Activated T-cell treated with anti-CD3 and anti-CD28 coated beads for 48 hours (primary cell): ENCODE measurements at places on chromosomes 7 and 10.

DNA sequence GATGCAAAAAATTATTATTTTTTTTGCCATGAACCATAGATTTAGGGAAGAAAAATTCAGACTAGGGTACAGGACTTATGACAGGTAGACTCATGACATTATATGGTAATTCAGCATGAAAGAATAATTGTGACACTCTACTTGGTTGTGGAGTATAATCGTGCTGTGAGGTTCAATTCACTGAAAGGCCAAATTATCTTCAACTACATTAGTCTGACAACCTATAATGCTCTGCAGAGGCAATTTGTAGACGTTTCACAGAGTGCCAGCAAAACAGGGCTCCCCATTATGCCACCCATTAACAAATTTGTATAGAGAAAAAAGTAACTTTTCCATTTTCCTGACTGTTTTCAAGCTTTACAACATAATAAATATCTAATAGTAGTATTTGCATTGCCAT lies 292.6 kb downstream of the LRMDA start:
- no peak for DNase-seq

DNA sequence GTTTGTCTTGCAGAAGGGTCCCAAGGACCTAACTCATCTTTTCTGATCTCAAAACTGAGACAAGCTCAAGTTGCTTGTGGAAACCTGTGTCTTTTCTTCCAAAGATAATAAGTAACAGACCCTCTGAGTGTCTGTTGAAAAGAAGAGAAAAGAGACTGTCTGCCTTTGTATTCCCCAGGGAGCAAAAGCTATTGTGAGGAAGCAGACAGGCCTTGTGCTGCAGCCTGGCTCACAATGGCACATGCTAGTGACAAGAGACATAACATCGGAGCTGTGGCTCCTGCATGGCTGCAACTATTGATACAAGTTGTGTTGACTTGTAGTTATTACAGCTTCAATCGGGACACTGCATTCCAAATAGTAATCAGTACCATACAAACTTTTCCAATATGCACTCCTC lies 202.9 kb downstream of the DKK1 start:
- DNase-seq = no peak

DNA sequence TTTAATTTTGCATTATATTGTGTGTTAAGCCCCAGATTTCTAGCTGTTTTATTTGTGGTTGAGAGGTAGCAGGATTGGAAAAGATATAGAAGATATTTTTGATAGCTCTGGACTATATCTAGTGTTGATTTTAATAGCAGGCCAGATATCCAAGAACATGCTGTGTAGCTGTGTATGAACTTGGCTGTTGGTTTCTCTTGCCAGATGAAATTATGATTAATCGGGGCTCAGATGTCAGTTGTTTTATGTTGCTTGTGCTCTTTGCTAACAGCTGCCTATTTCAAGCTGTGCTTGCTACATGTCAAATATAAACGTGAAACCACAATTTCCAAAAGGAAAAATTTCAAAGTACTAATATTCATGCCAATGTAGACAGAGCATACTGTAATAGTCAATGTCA lies 141.1 kb downstream of the GRM3 start:
- DNase-seq = no peak

DNA sequence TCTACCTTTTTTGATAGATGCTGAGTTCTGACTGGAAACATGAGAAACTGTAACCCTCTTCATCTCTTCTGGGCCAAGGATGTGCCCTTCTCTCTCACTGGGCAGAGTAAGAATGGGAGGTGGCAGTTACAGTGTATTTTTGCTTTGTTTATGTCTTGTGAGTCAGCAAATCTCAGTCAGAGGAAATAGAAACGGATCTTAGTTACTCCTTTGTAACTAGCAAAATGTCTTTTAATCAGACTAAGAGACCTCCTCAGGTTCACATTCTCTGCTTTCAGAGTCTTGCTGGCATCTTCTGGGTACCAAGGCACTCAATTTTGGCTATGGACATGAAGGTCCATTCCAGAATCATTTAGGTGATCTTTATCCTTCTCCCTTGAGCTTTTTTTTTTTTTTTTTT lies 70.9 kb downstream of the HHEX start:
- no peak for DNase-seq

GRCh38 chr7:86479144-86479543 lies 164.6 kb upstream of the GRM3 start:
- no peak for DNase-seq

DNA sequence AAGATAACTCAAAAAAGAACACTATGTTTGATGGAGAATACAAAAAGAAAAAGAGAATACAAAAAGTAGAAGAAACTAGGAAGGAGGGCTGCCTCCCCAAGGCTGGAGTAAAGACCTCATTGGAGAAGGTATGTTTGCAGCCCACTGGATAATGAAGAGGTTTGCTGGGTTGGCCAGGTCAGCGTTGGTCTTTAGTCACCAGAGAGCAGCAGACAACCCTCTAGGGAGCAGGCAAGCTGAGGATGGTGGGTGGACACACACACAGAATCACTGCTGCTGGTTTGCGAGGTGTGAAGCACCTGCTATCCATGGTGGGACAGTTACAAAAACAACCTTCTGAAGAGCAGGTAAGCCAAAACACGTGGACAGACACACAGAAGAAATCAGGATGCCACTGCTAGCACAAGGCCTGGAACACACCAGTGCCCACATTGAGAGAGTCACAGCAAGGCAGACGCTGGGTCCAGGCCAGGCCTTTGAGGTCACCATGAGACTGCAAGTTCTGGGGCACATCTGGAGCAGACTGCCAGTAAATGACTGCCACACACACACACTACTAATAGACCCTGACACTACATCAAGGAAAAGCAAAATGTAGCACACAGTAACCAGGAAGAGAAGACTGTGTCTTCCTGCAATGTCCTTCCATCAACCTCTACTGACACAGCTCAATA lies 43.0 kb downstream of the MTERF1 start:
- no peak for DNase-seq

DNA sequence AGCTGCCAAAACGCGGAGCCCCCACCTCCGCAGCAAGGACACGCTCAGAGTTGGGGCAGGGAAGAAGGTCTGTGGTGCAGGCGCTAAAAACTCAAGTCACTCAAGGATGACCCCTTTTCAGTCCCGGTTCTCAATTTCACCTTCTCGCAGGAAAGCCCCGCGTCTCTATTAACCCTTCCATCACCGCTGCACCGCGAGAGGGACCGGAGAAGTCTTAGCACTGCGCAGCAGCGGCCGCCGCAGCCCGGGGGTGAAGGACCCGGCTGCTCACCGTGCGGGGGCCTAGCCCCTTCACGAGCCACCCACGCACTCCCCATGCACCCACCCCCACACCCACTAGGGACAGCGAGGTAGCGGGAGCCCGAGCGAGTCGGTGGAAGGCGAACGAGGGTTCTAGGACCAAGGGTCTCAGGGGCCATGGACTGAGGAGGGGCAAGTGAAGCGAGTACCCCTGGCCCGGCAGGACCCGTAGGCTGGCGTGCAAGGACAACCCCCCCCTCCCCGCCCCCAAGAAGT lies 162.9 kb downstream of the SH3PXD2A start:
- DNase-seq = no peak

DNA sequence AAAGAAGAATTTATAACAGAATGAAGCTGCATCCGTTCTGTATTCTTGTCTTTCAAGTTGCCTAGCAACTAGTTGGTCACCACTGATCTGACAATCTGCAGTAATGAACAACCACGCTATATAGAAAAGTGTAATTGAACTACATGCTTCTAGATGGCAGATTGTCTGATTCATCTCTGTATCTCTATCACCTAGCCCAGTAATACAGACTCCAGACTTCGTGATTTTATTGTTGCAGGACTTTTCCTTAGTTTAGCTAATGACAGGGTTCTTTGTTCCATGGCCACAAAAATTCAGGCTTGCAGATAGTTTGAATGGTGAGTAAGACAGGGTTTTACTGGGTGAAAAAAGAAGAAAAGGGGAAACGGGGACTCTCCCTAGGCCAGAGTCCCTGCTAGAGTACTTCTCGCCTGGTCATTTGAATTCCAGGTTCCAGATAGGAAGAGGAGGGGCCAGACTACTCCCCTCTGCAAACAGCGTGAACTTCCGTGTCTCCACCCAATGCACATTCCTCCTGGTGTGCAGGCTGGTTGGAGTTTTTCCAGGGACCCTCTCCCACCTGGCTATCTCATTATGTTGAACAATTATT lies 45.9 kb downstream of the COL1A2 start:
- no peak for DNase-seq

DNA sequence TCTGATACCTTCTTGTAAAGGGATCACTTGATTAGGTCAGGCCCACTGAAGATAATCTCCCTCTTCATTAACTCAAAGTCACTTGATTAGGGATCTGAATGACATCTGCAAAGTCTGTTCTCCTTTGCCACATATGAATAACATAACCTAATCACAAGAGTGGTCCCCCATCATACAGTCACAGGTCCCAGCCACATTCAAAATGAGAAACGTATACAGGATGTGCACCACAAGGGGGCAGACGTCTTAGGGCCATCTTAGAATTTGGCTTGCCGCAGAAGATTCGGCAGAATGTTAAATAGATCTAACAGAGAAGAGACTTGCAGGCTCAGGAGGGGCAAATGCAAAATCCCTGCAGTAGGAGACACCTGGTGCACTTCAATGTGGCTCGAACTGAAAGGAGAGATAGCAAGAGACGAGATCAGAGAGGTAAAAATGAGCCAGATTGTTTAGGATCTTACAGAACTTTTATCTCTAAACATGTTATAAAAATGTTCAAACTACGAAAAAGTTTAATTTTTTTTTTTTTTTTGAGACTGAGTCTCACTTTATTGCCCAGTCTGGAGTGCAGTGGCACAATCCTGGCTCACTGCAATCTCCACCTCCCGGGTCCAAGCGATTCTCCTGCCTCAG lies 10.4 kb upstream of the SMC3 start:
- DNase-seq = peak; percentile 56

GRCh38 chr10:84948644-84949043 lies 620.3 kb downstream of the CCSER2 start:
- DNase-seq = no peak

- no peak for DNase-seq
Observed at GRCh38 chr7:28065308-28065707, 115.3 kb downstream of the JAZF1 start.

DNA sequence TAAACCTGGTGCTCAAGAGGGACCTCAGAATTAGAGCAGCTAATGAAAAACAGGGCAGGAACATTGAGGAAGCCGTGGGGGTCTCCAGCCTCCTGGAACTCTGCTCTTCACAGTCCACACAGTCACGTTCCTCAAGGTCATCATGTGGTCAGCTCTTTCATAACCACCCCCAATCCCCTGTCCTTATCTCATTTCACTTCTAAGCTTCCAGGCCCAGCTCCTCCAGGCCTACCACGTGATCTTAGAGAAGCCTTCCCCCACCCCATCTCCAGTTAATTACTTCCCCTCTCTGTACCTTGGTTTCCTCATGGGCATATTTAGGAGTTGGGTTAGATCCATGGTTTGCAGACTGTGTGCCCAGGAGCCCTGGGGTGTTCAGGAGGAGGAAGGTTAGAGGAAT lies 106.4 kb upstream of the TCF7L2 start:
- no peak for DNase-seq

DNA sequence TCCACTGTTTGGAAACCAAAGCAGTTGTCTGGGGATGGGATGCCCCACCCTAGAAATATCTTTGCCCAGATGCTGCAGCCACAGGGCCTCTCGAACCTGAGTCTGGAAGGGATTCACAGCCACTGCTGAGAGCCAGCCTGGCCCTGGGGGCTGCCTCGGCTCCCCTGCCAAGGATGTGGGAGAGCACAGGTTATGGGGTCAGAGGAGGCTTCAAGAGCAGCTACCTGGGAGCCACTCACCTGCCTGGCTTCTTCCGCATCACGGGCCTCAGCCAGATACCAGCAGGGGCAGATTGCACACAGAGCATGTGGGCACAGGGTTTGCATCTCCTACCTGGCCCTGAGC lies 5.4 kb upstream of the PWWP2B start:
- DNase-seq = no peak

DNA sequence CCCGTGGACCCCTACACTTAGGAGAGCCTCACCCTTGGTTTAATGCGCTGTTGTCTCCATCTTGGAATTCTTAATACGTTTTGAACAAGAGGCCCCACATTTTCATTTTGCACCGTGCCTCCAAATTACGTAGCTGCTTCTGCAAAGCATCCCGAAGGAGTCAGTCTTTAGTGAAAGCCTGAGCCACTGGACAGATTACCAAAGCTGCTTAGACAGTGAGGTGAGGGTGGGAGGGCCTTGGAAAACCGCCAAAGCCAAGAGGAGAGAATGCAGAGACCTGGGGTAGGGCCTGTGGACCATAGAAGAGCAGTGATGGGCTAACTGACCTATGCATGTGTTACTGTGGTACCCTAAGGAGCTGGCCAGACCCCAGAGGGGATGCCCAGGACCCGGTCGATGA lies 4.2 kb upstream of the TCAF1 start:
- no peak for DNase-seq

GRCh38 chr10:61612450-61612849 lies 50.3 kb upstream of the CABCOCO1 start:
- DNase-seq = no peak

DNA sequence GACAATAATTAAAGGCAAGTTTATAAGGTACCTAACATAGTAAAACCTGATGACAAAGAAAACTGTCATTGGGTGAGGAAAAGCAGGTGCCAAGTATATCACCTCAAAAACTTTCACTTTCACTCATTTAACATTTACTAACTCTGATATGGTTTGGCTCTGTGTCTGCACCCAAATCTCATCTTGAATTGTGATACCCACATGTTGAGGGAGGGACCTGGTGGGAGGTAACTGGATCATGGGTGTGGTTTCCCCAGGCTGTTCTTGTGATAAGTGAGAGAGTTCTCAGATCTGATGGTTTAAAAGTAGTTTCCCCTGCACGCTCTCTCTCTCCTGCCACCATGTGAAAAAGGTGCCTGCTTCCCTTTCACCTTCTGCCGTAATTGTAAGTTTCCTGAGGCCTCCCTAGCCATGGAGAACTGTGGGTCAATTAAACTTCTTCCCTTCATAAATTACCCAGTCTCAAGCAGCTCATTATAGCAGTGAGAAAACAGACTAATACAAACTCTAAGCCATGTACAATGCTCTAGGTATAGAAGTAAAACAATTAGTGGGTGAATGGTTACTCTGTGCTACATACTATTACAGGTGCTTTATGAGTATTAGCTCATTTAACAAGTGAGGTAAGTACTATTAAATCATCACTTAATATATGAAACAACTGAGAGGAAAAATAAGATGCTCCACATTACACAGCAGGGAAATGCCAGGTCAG lies 199.0 kb downstream of the CHCHD3 start:
- peak; percentile 15 for DNase-seq

- no peak for DNase-seq
Observed at GRCh38 chr10:118764195-118764594, 9.4 kb upstream of the CACUL1 start.

GRCh38 chr10:27481486-27481885 lies 22.6 kb upstream of the RAB18 start:
- DNase-seq = no peak

GRCh38 chr10:29849126-29849833 lies 210.1 kb downstream of the JCAD start:
- no peak for DNase-seq
